ENCODE measurements at places on chromosomes 1 and 21. TPM values are rescaled to one million over a fixed set of nuclear protein-coding genes. Genes with fewer than 3 reads are reported as not detected.

IL23R gene
- total RNA-seq: not detected

HCN3 gene
- total RNA-seq: 1.5 TPM

AKNAD1 gene
- 1.0 TPM for total RNA-seq

GNAT2 gene
- not detected for total RNA-seq

DCST1 gene
- total RNA-seq: not detected

ZSWIM5 gene
- total RNA-seq: 1.9 TPM

PLD5 gene
- 5.2 TPM for total RNA-seq

LCE1F gene
- not detected for total RNA-seq

KRTAP10-2 gene
- total RNA-seq: not detected

GJA8 gene
- not detected for total RNA-seq

AVPR1B gene
- total RNA-seq: not detected

ITGB2 gene
- 122 TPM for total RNA-seq

TPTE gene
- total RNA-seq: not detected

LAX1 gene
- total RNA-seq: 0.83 TPM

CSF1 gene
- total RNA-seq: 64.1 TPM

LRRC53 gene
- total RNA-seq: not detected

PHC2 gene
- total RNA-seq: 98.3 TPM

OR6N2 gene
- not detected for total RNA-seq

EXTL1 gene
- not detected for total RNA-seq

ANXA9 gene
- 0.19 TPM for total RNA-seq

Data from posterior vena cava (tissue), 2 donors.